ENCODE measurements at places on chromosomes 3 and 15.
A peak's percentile ranks its signal among the peaks of the same experiment; 100 is the strongest.

- DNase-seq = peak; percentile 8
Observed at GRCh38 chr3:129934234-129935123, 40.0 kb upstream of the TRH start.

DNA sequence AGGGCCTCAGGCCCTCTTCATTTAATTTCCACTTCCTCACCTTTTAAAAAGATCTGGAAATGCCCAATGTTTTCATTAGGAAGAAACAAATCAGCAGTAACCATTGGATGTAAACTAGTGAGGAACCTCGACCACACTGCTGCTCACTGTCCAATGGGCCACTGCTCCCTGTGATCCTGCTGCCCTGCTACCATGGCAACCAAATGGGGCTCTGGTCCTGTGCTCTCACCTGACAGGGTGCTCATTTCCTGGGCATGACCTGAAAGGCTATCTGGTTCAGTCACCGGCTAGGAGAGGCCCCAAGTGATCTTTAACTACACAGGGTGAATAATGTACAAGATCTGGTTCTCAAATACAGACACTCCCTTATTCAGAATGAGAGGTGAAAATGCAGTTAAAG, 54.6 kb downstream of the ARHGEF3 start:
- no peak for DNase-seq

DNA sequence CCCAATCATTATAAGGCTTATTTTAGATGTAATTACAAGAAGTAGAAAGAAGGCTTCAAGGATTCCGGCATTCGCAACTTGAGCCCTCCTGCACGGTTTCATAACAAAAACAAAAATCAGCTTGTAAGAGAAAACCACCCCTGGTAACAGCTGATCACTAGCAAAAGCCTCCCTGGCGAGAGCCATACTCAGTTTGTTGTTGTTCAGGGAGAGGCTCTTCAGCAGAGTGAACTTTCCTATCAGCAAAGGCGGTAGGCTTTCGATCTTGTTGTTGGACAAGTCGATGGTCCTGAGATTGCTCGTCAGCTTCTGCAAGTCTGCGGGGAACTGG, 710 bp downstream of the LRRC57 start:
- no peak for DNase-seq

DNA sequence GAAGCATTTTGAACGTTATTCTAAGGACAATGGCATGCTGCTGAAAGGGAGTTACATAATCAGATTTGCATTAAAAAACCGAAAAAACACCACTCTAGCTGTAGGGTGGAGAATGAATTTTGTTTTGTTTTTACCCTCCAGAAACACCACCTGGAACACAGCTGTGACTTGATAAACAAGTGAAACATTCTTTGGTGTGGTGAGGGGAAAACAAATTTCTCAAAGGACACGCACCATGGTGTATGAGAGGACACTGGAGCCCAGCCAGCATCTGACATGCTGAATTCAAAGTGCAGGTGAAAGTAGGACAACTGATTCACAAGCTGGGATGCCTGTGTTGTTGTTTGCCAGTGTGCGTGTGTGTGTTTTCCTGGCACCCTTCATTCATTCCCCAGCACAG, 554.5 kb upstream of the TBL1XR1 start:
- DNase-seq = peak; percentile 3

GRCh38 chr15:29470311-29470710, 200.7 kb upstream of the NSMCE3 start:
- no peak for DNase-seq

GRCh38 chr3:125054449-125055329, 1.1 kb downstream of the HEG1 start:
- no peak for DNase-seq

GRCh38 chr3:109648027-109648426, 310.7 kb upstream of the DPPA4 start:
- DNase-seq = no peak

GRCh38 chr3:139301654-139302053, 42.2 kb upstream of the MRPS22 start:
- DNase-seq = no peak

GRCh38 chr3:131050001-131050400, 23.3 kb downstream of the NEK11 start:
- DNase-seq = no peak

DNA sequence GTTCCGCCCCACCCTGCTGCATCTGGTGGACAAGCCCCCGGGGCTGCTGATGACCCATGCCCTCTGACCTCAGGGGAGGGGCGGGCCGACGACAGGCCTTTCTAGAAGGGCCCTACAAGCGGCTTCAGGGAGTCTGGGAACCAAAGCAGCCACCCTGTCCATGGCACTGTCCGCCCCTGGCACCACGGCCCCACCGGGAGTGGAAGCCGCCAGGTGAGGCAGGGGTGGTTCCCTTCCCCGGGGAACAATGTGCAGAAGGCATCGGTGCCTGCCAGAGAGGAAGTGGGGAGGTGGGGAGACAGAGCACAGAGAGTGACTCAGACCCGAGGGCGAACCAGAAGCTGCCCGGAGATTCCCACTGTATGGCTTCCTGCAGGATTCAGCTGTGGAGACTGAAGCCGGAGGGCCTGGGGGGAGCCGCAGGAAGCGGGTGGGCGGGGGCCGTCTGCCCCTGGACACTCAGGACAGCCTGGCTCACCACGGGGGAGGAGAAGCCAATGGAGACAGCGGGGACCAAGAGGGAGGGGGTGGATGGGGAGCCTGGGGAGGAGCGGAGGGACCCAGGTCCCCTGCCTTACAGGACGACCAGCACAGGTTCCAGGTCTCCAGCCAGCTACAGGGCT, 134.0 kb downstream of the TPRA1 start:
- DNase-seq = peak; percentile 39

GRCh38 chr15:25764980-25765735, 98.0 kb downstream of the ATP10A start:
- no peak for DNase-seq

DNA sequence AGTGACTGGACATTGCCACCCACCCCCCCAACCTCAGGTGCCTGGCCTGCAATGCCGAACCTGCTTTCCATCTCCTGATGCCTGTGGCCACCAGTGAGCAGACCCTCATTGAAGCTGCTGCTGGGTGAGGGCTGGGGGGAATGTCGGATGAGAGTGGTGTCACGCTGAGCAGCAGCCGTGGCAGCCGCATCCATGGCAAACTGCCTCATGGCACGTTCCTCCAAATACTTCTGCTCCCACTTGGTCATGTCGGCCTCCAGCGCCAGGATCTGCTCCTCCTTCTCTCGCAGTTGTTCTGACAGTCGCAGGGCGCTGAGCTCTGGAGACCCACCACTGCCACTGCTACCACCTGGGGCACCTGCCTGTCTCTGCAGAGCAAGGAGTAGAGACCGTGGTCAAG, 14.2 kb downstream of the AMOTL2 start:
- DNase-seq = no peak

- DNase-seq = no peak
Observed at GRCh38 chr3:111519178-111519855, 22.7 kb upstream of the CD96 start.

DNA sequence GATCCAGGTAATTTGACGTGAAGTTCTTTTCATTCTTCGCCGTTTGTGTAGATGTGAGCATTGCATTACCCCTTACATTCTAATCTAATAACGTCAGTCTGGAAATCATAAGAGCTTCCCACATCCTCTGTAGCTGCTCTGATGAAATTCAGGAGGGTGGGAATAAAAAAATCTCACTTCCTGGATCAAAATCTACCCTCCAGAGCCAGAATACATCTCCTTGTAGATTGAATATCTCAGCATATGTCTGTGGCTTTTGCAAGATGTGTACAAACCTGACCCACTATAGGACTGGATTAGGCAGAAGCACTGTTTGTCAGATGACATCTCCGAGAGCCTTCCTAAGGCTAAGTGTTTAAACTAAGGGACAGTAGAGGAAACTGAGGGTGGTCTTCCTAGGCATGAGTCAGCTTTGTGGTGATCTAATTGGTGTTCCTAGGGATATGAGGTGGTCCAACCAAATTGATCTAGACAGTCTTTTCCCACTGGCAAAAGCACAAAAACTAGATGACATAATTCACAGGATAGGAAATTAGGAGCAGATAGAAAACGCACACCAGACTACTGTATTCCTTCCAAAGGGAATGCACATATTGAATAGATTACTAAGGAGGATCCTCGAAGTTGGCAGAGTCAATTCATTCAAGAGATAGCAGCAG, 216.3 kb upstream of the LRTM1 start:
- no peak for DNase-seq

DNA sequence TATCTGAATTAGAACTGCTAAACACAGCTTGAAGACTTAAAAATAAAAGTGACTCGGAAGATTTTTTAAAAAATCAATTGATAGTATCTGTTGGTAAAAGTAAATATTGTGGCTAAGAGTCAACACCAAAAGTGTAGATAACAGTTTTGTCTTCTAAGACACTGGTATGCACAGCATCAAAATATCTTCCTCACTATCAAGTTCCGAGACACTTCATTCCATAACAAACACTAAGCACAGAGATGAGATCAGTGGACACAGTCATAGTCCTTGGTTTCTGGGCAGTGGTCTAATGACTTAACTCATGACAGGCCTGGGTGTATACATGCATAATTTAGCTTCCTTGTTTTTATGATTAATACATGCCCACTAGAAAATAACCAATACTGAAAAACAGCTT, 63.2 kb downstream of the PXYLP1 start:
- DNase-seq = no peak

DNA sequence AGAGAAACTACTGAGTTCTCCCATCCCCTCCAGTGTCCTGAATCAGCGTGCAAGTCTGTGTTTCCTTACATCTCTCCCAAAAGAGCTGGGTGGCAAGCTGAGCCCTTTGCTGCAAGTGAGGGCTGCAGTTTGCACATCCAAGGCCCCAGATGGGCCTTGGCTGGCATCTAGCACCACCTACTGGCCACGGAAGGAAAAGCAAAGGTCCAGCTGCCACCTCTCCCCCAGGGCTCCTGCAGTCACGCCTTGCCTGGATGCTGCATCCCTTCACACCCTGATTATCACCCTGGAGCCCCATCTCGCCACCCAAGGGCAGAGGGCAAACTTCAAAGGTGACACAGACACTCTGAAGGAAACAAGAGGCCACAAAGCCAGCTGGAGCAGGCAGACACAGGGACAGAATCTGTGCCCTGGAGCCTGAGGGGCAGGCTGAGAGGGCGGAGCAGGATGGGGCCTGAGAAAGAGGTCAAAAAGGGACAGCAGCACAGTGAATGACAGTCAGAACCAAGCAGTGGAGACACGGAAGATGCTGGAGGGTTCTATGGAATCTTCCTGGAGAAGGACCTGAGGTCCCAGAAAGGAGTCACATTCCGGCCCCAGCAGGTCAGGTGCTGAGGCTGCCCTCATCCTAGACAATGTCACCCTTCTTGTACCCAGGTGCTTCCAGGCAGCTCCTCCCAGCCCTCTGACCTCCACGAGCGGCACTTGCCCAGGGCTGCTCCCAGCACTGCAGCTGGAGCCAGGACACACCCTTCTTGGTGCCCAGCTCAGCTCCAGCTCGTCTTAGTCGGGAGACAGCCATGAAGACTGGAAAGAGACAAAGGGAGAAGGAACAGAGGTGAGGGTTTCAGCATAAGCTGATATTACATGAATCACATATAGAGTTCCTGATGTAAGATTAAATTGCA, 18.3 kb upstream of the NTRK3 start:
- peak; percentile 24 for DNase-seq

GRCh38 chr15:98439523-98439942, 208.8 kb upstream of the IGF1R start:
- no peak for DNase-seq

GRCh38 chr3:81279481-81280379, 481.7 kb downstream of the GBE1 start:
- DNase-seq = no peak

DNA sequence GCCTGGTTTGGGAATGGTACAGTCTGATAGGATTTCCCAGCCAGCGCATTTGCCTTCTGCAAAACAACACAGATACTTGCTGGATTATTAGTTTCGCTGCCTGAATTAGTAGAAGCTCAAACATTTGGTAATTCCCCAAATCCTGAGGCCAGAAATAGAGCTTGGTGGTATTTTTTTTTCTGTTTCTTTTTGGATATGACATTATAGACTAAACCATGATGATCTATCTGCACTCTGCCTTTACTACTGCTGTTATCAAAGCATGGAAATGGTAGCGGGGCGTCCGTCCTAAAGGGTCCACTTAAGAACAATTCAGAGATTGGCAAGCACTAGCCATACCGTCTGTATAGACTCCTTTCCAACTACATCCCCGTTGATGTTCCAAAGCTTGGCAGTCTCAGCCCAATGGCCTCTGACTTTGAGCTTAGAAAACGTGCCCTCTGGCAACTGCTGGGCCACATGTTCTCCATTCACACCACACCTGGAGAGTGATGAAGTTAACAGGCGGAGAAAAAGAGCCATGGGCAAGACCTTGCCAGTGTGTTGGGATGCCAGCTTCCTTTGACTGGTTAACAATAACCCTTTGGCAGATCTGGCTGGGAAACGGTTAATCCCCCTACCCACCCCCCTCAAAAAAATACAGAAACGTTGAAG, 241.0 kb upstream of the NR2F2 start:
- DNase-seq = no peak

GRCh38 chr3:59334585-59334984, 284.8 kb upstream of the CFAP20DC start:
- DNase-seq = no peak

GRCh38 chr15:60328852-60329443, 68.8 kb downstream of the ANXA2 start:
- DNase-seq = no peak

DNA sequence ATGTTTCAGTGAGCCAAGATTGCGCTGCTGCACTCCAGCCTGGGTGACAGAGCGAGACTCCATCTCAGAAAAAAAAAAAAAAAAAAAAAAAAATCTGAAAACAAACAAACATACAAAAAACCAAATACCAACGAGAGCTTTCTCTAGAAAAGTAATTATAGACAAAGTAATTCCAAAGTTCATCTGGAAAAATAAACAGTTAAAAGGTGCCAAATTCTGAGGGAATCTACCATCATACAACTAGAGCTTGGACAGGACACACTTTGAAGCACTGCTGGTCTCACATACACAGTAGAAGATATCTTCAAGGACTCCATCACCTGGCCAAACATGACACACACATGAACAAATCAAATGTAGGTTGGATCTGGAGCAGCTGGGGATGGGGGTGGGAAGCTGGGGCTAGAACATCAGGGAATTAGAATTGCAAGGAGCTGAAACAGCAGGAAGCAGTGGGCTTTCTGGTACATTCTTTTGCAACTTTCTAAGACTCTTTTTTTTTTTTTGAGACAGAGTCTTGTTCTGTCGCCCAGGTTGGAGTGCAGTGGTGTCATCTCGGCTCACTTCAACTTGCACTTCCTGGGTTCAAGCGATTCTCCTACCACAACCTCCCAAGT, 41.1 kb upstream of the CTSH start:
- no peak for DNase-seq

DNA sequence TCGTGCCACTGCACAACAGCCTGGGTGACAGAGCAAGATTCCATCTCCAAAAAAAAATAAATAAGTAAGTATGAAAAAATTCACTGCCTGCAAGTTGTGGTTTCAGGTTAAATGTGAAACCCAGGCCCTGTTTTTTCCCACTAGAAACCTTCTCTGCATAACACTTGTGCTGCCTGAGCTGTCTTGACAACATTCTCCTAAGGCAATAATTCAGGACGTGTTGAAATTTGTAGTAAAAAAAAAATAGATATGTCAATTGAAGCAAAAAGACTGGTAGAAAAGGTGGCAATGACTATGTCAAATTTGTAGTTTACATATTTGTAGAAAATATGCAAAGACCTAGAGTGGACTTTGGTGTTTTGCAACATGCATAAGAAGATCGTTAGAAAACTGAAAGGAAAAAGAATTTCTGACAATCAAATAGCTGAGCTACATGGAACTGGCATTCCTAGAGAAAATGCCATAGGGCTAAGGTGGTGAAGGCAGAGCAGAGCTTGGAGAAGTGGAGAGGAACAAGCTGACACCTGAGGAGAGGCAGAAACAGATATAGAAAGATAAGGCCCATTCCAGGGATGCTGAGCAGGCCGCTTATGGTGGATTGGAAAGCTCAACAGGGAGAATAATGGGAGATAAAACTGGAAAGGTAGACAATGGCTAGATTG, 150.2 kb downstream of the PLCH1 start:
- DNase-seq = no peak
